ENCODE measurements at places on chromosomes 12 and 14.
A peak's percentile ranks its signal among the peaks of the same experiment; 100 is the strongest.

GRCh38 chr12:131028587-131029338 is 75.1 kb downstream of the ADGRD1 start:
- DNase-seq, result no peak

- peak; percentile 6 for DNase-seq
Measured at GRCh38 chr14:99316281-99317163, 44.5 kb upstream of the BCL11B start.

GRCh38 chr14:36424478-36425102 is 95.4 kb downstream of the NKX2-1 start:
- DNase-seq, result no peak

DNA sequence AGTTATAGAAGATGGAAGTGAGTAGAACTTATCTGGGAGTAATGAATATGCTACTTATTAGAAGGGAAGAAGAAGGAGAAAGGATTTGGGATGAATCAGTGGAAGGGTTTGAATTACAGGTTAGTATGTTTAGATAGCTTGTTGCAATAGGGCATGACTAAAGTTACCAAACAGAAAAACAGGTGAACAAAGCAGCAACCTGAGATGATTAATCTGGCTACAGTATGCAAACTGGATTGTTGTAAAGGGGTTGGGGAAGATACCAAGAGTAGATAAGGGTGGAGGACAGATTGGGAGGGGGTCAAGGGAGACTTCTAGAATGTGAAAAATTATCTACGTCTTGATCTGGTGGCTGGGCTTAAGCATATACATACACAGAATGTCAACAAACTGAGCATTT is 73.4 kb upstream of the CLEC14A start:
- no peak for DNase-seq

DNA sequence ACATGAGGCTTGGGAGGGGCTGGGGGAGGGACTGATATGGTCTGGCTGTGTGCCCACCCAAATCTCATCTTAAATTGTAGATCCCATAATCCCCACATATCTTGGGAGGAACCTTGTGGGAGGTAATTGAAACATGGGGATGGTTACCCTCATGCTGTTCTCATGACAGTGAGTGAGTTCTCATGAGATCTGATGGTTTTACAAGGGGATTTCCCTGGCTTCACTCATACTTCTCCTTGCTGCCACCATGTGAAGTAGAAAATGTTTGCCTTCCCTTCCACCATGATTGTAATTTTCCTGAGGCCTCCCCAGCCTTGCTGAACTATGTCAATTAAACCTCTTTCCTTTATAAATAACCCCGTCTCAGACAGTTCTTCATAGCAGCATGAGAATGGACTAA is 362.9 kb downstream of the PCNX1 start:
- DNase-seq, result no peak

DNA sequence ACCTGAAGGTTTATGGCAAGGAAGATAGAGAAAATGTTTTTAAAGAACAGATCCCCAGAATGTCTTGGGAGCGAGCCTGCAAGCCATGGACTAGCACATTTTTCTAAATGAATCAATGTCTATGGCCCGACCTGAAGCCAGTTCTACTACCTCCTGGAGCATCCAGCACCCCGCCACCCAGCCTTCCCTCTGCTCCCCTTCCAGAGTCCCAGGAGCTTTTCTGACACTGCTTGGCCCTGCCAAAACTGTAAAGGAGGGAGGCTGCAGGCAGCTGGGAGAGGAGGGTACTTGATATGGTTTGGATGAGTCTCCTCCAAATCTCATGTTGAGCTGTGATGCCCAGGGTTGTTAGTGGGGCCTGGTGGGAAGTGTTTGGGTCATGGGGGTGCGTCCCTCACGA is 95.5 kb upstream of the FZD10 start:
- DNase-seq, result no peak

DNA sequence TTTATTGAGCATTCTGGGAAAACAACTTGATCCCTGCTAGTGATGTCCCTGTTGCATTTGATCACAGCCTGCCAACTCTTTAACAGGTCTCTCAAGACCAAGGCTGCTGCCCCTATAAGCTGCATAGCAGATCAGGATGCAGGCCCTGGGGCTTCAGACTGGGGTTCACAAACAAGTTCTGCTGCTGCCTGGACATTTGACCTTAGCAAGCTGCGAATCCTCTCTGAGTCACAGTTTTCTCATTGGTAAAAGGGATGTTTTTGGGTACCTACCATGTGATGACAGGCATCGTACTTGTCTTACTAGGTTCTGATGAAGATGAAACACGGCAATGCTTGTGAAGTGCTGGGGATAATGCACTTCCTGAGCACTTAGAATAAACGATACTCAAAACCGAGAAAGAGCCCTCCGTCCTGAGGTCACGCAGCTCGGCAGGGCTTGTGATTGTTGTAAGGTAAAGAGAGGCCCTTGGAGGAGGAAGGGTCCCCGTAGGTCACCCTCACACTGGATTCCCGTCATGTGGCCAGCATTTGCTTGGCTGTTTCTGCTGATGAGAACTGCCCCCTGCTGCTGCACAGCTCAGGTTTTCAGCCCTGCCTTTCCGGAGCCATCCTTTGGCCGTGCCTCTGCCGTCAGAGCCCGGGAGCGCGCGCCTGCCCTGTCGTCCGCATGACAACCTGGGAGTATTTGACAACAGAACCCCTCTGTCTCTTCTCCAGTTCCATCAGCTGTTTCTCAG is 39.1 kb downstream of the TSPAN9 start:
- DNase-seq, result no peak

DNA sequence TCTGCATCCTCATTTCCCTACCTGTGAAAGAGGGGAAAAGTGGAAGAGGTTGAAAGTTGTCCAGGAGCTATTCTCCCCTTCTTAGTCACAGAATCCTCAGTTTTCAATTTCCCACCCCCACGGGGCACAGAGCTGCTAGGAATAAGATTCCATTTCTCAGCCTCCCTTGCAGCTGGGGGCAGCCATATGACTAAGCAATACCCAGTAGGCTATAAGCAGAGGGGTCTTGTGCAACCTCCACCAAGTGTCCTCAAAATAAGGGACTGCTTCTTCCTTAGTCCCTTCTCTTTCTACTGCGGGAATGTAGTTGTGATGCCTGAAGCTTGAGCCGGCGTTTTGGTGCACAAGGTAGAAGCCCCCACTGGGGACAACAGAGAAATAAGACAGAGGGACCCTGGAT is 40.9 kb downstream of the VWF start:
- DNase-seq, result no peak

GRCh38 chr14:92546347-92547053 is 32.9 kb downstream of the RIN3 start:
- peak; percentile 33 for DNase-seq

DNA sequence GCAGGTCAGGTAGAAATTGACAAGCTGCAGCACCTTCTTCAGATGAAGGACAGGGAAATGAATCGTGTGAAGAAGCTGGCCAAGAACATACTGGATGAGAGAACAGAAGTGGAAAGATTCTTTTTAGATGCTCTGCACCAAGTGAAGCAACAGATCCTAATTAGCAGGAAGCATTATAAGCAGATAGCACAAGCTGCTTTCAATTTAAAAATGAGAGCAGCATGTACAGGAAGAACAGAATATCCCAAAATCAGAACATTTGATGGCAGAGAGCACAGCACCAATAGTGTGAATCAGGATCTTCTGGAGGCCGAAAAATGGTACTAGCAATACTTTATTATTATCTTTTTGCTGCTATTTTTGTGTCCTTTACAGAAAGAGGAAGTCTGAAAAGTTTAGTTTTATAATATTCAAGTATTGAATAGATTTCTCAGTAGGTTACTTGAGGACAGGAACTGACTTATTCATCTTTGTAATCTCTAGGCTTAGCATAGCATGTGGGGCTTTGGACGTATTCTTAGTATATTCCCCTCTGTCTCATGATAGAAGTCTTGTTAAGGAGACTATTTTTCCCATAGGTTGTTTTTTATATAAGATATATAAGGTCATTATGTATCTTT is 30.8 kb downstream of the BBOF1 start:
- DNase-seq, result no peak

GRCh38 chr12:14416658-14417057 is 51.2 kb downstream of the ATF7IP start:
- peak; percentile 76 for DNase-seq

DNA sequence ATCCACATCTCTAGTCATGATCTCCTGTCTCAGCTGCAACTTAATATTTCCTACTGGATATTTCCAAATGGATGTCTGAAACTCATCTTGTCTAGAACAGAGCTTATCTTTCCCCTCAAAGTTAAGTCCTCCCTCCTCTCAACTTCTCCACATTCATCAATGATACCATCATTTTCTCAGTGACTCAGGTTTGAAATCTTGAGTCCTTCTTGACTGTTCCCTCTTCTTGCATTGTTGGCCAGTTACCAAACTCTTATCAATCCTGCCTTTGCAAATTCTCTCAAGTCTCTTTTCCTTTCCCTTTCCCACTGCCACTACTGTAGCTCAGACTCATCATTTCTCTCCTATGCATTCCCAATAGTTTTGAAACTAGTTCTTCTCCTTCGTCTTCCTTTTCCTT is 14.3 kb upstream of the CHURC1 start:
- DNase-seq, result no peak

DNA sequence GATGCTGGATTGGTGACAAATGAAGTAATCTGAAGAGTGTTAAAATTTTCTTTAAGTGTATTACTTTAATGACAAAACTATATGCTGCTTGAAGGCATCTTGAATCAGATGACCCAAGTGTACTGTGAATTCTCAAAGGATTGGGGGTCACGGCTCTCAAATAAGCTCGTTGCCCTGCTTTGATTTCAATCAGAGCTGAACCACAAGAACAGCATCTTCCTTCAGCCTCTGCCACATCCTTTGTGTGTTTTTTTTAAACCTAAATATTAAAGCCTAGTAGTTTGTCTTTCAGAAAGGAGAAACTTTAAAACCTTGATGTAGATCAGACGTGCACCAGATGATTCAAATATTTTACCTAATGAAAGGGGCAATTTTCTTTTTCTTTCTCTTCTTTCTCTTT is 11.7 kb downstream of the ELK3 start:
- DNase-seq, result no peak

- peak; percentile 32 for DNase-seq
Measured at GRCh38 chr12:91606662-91607377, 424.2 kb upstream of the DCN start.

- peak; percentile 35 for DNase-seq
Measured at GRCh38 chr12:53726341-53726740, 911 bp downstream of the CALCOCO1 start.

GRCh38 chr12:67751381-67751928 is 102.9 kb downstream of the DYRK2 start:
- DNase-seq, result no peak

DNA sequence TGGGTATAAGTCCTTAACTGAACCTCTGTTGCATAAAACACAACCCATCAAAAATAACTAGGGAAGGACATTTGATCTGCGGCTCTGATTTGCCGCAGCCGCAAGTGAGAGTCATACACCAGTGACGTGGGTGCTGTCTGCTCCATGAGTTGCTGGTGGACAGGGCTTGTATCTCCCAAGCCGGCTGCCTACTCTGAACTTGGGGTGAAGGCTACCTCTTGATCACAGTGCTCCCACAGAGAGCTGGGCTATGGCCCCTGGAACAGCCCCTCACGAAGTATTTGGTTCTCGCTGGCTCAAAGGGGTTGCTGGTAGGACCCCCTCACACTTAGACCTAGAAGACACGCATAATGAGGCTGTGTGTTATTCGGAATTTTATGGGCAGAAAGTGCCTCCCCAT is 118.8 kb downstream of the TMEM132C start:
- no peak for DNase-seq

GRCh38 chr12:52270541-52271070 is 3.8 kb upstream of the KRT86 start:
- no peak for DNase-seq

GRCh38 chr14:21026274-21026987 is 1.6 kb upstream of the NDRG2 start:
- no peak for DNase-seq

- DNase-seq, result no peak
Measured at GRCh38 chr14:100867631-100868315, 35.7 kb downstream of the RTL1 start.

All from myocyte (in vitro differentiated cells).